HepG2 (cell line): ENCODE measurements at places on chromosomes 4 and X. TPM values are rescaled to one million over a fixed set of nuclear protein-coding genes. Genes with fewer than 3 reads are reported as not detected.

DNA sequence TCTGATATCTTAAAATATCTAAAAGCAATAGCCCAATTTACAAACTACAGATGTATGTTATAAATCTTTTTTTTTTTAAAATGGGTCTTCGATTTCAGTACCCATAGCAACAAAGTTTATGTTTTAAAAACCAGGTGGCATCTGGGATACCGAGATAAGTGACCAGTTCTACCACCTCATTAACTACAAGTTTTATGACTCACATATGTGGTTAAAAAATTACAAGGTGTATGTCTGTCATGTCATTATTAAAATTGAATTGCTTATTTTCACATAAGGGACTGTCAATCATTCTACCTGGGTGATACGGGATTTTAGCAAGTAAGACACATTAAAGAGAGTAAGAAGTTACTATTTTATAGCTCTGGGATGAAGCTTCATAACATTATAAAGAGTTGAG lies 192.0 kb upstream of the ETNPPL start:
- DNase-seq = no peak
- H3K27me3 ChIP-seq = no peaks in the 10 kb centered on the region
- H3K36me3 ChIP-seq = no peaks in the 10 kb centered on the region
- no peak overlapping the region for H3K27ac ChIP-seq

DNA sequence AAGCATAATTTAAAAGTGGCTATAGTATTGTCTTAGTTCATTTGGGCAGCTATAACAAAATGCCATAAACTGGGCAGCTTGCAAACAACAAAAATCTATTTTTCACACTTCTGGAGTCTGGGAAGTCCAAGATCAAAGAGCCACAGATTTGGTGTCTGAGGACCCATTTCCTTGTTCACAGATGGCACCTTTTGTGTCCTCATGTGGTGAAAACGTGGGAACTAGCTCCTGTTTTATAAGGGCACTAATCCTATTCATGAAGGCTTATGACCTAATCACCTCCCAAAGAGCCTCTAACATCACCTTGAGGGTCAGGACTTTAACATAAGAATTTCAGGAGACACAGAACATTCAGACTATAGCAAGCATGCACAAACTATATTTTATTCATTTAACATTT lies 126.5 kb upstream of the WDFY3 start:
- H3K27ac ChIP-seq = no peak overlapping the region
- H3K27me3 ChIP-seq = no peaks in the 10 kb centered on the region
- DNase-seq = no peak
- no peaks in the 10 kb centered on the region for H3K4me1 ChIP-seq
- no peak overlapping the region for H3K4me3 ChIP-seq
- no peaks in the 10 kb centered on the region for H3K36me3 ChIP-seq

GRCh38 chrX:637660-638481 lies 7.3 kb downstream of the SHOX start:
- peaks cover 1% of the 10 kb centered on the region; the same call in 1 of the 2 replicates for H3K27me3 ChIP-seq
- no peak for DNase-seq
- H3K4me1 ChIP-seq = no peaks in the 10 kb centered on the region
- no peak overlapping the region for H3K27ac ChIP-seq

GRCh38 chr4:38930204-38930603 lies 62.6 kb downstream of the FAM114A1 start:
- no peak overlapping the region for H3K4me3 ChIP-seq

- no peak overlapping the region for H3K27ac ChIP-seq
- no peaks in the 10 kb centered on the region for H3K27me3 ChIP-seq
- no peaks in the 10 kb centered on the region for H3K4me1 ChIP-seq
- H3K4me3 ChIP-seq = no peak overlapping the region
These were observed 201.9 kb upstream of the BOD1L1 start for GRCh38 chr4:13829457-13829856.

GRCh38 chr4:135508006-135508714 lies 1306.6 kb upstream of the PABPC4L start:
- no peak overlapping the region for H3K27ac ChIP-seq
- H3K36me3 ChIP-seq = no peaks in the 10 kb centered on the region
- no peaks in the 10 kb centered on the region for H3K27me3 ChIP-seq
- DNase-seq = no peak

- no peak within 1 kb of the TSS for H3K4me3 ChIP-seq
- no peak within 1 kb of the TSS for H3K27ac ChIP-seq
- H3K27me3 ChIP-seq = no peaks in the 10 kb centered on the region
- DNase-seq = no peak
- no peaks in the 10 kb centered on the region for H3K4me1 ChIP-seq
These were observed at the start of gene SLC4A4 for GRCh38 chr4:71338846-71339593. TSS of gene SLC4A4 (plus strand) at chr4:71339020.

- H3K4me1 ChIP-seq = no peaks in the 10 kb centered on the region
- no peaks in the 10 kb centered on the region for H3K36me3 ChIP-seq
- no peak overlapping the region for H3K27ac ChIP-seq
- H3K4me3 ChIP-seq = no peak overlapping the region
- no peak for DNase-seq
These were observed 20.1 kb upstream of the IL3RA start for GRCh38 chrX:1316527-1316926.

Gene BEX5
- not detected in 2 replicates for total RNA-seq

Gene PSAPL1
- 0.02 TPM in 1 of 2 replicates, not detected in the other for total RNA-seq

Gene SCLT1
- 8.0 and 8.7 TPM in 2 replicates for total RNA-seq
